ENCODE measurements at places on chromosomes 12 and 14.

DNA sequence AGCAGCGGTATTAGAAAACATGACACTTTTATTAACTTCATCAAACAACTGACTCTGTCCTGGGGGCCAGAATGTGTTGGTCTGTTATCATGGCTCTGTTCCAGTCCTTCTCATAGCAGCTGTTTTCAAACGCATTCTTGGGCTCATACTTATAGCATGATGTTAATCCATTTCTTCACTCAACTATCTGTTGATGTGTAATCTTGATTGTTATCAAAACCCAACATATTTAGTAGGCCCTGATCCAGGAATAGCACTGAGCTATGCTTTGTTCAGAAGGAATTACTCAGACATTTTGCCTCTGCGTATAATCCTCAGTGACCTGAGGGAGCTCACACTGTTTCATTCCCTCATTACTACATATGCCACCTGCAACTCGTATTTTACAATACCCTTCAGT, 315.9 kb downstream of the BMP4 start:
- DNase-seq: no peak

DNA sequence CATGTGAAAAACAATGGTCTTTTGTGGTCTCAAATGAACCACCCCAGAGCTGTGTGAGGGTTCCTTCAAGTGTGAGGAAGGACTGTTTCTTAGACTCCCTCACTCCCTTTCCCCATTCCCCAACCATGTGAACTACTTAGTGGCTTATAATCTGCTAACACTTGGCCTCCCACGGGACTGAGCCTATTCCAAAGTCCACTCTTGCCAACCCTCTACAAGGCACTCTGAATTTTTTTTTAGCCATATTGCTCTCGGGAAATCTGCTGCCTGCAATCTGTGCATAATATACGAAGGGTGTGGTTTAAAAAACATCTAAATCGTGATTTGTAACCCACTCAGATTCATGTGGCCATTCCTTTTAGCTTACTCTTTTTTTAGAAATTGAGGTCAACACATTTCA, 2.6 kb downstream of the SVOP start:
- DNase-seq: no peak

- no peak for DNase-seq
Measured at GRCh38 chr12:102061096-102061559, 663 bp downstream of the WASHC3 start.

- no peak for DNase-seq
Measured at GRCh38 chr12:50742776-50743175, 21.1 kb upstream of the ATF1 start.

DNA sequence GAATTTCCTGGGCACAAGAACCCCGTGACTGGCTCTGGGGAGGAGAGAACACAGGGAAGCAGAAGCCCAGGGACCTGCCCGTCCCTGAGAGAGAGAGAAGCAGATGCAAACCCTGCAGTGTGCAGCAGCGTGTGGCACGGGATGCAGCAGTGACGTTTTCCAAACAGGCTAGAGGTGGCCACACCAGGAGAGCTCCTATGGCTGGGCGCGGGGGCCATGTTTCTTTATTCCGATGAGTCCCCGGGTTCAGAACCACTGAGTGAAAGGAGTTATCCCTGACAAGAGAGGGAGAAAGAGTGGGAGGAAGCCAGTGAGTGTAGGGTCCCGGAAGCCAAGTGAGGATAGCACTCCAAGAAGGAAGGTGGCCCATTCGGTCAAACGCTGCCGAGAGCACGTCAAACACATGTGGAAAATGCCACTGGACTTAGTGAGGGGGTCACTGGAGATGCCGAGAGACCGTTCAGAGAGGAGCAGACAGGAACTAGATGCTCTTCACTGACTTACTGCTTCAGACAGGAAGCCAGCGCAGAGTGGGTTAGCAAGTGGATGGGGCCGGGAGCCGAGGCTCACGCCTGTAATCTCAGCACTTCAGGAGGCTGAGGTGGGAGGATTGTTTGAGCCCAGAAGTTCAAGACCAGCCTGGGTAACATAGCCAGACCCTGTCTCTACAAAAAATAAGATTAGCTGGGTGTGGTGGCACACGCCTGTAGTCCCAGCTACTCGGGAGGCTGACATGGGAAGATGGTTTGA, 123.0 kb downstream of the BCL11B start:
- no peak for DNase-seq

- no peak for DNase-seq
Measured at GRCh38 chr14:31181271-31181670, 26.3 kb downstream of the HECTD1 start.

GRCh38 chr14:105303949-105304348, 3.1 kb upstream of the BRF1 start:
- no peak for DNase-seq

GRCh38 chr12:54749191-54749818, 101.1 kb upstream of the DCD start:
- peak; percentile 16 for DNase-seq

- no peak for DNase-seq
Measured at GRCh38 chr14:103033681-103034096, 23.7 kb downstream of the CDC42BPB start.

- no peak for DNase-seq
Measured at GRCh38 chr14:100888789-100889315, 14.7 kb downstream of the RTL1 start.

GRCh38 chr12:100020370-100020769, 35.6 kb upstream of the ANKS1B start:
- DNase-seq: no peak

DNA sequence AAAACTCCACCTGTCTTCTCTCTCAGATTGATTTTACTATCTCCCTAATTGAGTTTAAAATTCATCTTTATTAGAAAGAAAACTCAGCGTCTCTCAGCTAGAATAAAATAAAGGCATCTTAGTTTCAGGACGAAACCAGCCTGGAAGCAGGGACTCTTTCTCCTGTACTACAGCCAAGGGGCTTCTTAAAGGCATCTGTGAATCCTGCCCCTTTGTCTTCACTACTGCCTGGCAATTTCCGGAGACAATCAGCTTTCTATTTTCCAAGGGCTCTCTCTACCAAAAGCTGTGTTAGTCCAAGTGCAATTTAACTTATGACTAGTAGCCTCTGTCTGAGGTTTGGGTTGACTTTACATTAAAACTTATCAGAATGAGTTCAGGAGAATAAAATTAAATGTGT, 623.3 kb upstream of the FOXG1 start:
- no peak for DNase-seq

DNA sequence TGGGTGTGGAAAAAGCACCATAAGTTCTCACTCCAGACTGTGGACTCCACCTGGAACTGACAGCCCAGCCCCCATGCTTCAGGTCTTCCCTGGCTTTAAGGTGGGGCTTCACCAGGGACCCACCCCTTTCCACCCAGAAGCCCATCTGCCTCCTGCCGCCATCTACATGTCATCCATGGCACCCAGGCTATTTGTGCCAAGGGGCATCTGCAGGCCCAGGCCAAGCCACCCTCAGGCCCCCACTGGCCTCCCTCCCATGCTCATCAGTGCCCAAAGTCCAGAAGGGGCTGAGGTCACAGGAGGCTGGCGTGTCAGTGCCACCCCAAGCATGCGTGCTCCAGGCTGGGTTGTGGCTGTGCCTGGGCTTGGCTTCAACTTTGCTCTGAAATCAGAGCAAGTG, 212.2 kb upstream of the DIO3 start:
- no peak for DNase-seq

DNA sequence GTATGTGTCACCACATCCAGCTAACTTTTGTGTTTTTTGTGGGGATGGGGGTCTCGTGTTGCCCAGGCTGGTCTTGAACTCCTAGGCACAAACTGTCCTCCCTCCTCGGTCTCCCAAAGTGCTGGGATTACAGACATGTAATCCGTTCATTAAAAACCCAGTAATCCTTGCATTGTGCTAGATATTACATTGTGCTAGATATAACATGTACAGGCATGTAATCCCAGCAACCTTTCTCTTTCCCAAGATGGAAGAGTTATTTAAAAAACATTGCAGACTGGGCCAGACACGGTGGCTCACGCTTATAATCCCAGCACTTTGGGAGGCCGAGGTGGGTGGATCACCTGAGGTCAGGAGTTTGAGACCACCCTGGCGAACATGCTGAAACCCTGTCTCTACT, 19.7 kb downstream of the ELK3 start:
- no peak for DNase-seq

GRCh38 chr12:18926188-18926587, 188.3 kb downstream of the CAPZA3 start:
- DNase-seq: no peak

DNA sequence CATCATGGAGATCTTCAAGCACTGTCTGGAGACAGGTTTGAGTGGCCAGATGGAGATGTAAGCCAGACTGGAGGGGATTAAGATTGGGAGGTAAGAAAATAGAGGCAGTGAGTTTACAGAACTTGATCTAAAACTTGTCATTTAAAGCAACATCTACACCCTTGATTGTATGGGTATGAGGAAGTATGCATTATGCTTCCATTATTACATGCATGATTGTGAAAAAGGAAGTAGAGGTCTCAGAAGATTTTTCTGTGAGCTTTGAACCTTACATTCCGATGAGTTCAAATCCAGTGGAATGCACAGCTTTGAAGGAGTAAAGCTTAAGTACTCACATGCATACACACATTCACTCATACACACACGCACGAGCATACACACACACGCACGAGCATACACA, 550.8 kb downstream of the MED13L start:
- DNase-seq: no peak

GRCh38 chr14:84969501-84969900, 560.4 kb upstream of the FLRT2 start:
- DNase-seq: no peak

DNA sequence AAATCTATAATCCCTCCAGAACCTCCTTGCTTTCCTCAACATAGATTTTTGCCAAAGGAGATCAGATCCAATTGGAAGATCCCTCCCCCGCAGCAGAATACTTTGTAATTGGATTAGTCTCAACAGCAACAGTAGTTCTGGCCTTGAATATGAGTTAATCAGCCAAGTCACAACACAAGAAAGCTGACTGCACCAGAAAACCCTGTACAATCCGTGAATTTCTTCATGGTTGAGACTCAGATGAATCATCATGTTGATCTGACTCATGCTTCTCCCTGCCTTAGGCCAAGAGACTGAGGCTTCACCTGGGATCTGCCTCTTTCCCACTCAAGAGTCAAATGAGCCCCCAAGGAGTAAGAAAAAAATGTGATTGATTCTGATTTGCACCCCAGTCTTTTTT, 3.0 kb upstream of the METTL17 start:
- no peak for DNase-seq

GRCh38 chr12:10623131-10623530, 9.7 kb upstream of the MAGOHB start:
- no peak for DNase-seq
